Breast epithelium (tissue), 4 donors: ENCODE measurements at places on chromosomes 5 and 9. TPM values are rescaled to one million over a fixed set of nuclear protein-coding genes. Genes with fewer than 3 reads are reported as not detected.

DNA sequence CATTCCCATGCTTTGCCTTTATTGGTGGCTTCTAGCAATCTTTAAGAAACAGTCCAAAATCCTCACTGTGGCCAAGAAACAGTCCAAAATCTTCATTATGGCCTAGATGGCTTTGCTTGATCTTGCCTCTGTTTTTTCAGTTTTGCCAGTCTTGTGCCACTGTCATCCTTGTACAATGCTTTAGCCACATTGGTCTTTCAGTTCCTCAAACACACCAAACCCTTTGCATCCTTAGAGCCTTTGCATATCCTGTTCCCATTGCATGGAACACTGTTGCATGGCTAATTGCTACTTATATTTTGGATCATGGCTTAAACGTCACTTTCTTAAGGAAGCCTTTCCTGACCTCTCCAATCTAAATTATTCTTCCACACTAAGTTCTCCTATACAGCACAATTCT is 22.1 kb downstream of the MRRF start:
- DNase-seq = no peak

DNA sequence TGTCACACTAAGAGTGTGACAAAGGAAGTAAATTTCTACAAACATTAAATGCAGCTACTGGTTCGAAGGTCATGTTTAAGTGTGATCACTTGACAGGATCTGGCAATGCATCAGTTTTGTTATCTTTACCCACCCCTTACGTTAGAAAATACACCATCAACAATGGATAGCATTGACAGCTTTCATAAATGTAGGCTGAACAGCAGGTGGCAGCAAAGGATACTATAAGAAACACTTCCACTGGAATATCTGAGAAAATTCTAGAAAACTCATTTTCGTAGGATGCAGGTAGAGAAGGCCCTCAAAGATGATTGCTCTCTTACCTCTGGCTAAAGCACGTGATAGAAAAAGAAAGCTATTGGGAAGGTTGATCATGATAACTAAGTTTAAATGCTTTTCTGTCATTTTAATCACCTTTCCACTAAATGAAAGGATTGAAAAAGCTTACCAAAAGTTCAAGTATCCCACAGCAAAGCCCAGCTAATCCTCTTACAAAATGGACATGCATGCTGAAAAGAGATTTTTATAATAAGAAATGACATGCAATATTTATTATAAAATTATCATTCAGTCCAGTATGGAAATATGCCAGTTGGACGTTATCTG is 292.5 kb downstream of the PARP8 start:
- DNase-seq = no peak

DNA sequence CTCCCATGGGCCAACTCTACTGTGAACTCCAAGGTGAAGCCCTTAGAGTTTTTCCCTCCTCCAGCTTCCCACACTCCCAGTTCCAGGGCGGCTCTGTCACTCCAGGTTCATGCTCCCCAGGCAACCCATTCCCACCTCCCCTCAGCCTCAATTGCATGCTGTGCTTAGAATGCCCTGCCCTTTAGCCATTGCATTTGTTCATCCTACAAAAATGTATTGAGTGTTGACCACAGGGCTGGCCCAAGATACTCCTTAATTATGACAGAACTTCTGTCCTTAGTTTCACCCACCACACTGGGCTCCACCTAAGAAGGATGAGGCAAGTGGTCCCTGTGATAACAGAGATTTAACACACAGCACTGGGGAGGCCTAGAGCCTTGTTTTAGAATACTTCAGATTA is 236.1 kb downstream of the ADAMTSL1 start:
- no peak for DNase-seq

GRCh38 chr9:119284587-119285337 is 84.5 kb downstream of the BRINP1 start:
- DNase-seq = no peak

DNA sequence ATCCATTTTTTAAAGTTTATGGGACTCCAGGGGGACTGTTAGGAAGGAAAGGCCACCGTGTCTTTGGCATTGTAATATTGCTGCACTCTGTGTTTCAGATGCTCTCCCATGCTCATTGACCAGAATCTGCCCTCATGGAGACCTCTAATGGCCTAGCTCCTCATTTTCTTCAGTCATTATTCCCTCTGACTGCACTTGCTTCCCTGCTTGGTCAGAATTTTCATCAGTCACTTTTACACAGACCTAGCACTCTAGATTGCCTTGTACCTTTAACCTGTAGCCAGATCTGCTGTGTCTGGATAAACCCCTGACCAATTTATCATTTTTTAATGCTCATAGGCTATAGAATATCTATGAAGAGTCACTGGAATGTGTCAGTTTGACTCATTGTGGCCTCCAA is 155.5 kb upstream of the NUDT12 start:
- no peak for DNase-seq

DNA sequence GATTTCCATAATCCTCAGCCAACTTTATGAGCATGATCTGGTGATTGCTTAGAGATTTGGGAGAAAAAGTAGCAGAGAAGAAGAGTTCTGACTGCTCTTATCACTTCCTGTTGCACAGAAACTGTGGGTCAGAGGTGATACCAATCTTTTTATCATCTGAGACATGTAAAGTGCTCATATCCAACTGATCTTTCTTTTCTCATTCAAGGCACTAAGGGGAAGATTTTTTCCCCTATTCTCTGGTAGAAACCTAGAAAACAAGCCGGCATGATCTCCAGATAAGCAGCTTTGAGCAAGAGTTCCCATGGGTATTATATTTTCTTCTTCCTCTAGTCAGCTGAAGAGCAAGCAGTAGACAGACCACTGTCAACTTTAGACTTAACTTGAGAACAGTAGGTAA is 29.0 kb upstream of the GPR150 start:
- no peak for DNase-seq

GRCh38 chr5:33936381-33937016 is at the start of gene RXFP3:
RXFP3 (plus strand) TSS chr5:33936386; CDS start chr5:33936741, 355 bp downstream.
- DNase-seq = no peak

GRCh38 chr5:135660826-135661575 is 82.2 kb upstream of the CXCL14 start:
- no peak for DNase-seq

DNA sequence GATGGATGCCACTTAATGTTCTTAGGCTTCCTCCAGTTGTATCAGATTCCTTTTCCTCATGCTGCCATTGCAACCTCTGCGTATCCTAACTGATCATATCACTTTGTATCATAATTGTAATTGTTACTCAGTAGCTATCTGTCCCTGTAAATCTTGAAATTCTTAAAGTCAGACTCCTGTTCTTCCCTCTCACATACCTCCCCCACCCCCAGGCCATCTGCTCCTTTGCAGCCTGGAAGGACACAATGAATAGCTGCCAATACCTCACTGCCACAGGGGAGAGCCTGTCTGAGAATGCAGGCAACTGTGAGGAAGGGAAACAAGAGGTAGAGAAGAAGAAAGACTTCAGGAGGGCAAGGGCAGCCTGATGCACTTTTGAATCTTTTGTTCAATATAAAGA is 228.5 kb downstream of the ENC1 start:
- DNase-seq = no peak

DNA sequence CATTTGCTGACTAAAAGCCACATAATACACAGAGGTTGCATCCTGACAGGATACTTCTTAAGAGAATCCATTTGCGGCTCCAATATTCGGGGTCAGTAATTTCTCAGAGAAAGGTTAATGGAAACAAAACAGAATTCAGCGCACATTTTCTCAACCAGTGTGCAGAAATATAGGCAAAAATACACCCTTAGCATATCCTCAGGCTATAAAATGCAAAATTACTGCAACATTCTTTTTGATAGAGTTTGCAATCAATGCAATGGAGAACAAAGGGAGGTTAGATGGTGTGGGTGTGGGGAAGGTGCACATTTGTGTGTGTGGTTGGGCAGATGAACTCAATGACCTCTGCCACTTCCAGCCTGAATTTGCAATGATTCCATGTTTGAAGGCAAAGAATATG is 35.4 kb upstream of the ACO1 start:
- DNase-seq = no peak

DNA sequence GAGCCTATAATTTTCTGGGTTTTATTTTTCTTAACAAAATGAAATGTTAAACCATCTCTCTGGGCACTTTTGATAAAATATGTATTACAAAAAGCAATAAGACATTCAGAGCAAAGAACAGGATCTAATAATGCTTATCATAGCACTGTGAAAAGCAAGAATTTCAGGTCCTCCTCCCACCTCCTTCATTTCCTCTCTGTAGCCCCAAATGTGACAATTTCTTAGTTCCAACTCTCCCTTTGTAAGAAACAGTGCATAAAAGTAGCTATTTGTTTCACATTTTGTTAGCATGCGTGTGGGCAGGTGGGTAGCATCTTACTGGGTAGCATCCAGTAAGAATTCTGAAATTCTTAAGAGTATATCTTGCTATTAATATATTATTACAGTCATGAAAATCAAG is 130.9 kb upstream of the RASA1 start:
- DNase-seq = no peak

- DNase-seq = peak; percentile 85
Measured at GRCh38 chr5:67165526-67166459, 30.8 kb downstream of the CD180 start.

GRCh38 chr9:19493174-19493811 is 84.5 kb downstream of the ACER2 start:
- no peak for DNase-seq

DNA sequence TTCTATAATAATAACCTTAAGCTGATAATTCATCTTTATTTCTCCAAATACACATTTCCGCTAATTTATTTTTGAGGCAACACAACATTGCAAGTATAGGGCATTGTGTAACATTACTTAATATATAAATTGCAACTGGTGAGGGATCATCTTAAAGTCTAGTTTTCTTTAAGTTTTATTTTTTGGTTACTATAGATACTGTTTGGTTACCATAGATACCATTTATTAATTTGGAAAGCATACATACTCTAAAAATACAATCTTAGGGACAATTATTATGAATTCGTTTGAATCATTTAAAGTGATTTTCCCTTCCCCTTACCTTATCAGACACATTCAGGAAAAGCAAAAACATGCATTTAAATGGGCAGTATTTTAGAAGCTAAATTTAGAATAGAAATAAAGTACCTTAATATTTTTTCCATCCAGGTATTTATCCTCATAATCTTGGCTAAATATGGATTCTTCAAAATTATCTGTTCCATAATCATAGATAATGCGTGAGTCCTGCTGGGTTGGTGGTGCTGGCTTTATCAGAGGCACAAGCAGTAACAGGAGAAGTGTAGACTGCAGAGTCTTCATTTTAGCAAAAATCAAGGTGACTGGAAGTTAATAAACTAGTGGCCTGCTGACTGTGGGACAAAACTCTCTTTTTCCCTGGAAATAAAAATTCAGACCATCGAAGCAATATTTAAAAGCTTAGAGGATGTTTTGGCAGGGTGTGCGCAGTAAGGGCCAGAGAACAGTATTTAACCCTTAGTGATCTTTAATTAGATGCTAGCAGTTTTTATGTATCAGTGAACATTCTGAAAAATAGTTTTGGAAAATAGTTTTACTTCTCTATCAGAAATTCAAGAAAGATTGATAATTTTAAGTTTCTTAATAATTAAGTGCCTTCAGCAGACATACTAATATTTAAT is 1.3 kb downstream of the OGN start:
- DNase-seq = no peak

DNA sequence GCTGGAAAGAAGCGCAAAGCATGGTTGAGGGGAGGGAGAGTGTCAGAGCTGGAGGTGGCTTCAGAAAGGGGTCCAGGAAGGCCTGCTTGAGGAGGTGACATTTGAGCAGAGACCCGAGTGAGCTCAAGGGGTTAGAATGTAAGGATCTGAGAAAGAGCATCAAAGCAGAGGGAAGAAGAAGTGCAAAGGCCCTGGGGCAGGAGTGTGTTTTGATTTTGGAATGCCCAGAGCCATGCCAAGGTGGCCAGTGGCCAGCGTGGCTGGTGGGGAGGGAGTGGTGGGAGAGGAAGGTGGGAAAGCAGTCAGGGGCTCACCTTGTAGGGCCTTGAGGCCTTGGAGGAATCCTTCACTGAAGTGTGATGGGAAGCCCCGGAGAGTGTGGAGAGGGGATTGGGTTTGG is 15.4 kb downstream of the FGF18 start:
- no peak for DNase-seq

- no peak for DNase-seq
Measured at GRCh38 chr9:96086936-96087571, 211.6 kb downstream of the ERCC6L2 start.

GRCh38 chr5:110262749-110263148 is 463.7 kb downstream of the TMEM232 start:
- no peak for DNase-seq

- no peak for DNase-seq
Measured at GRCh38 chr9:107789001-107789700, 299.6 kb upstream of the KLF4 start.

DNA sequence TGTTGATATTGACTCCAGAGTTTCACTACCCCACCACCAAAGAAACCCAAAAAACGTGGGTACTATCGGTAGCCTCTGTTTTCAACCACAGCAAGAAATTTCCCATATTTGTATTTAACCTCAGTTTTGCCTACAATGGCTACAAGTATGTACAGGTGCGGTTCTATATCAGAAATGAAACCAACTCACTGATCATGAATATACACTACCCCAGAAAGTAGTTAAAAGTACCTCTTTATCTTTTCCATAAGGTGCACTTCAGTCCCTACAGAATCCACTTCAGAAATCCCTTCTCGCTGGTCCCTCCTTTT is 140.6 kb upstream of the SLC12A2 start:
- no peak for DNase-seq

DNA sequence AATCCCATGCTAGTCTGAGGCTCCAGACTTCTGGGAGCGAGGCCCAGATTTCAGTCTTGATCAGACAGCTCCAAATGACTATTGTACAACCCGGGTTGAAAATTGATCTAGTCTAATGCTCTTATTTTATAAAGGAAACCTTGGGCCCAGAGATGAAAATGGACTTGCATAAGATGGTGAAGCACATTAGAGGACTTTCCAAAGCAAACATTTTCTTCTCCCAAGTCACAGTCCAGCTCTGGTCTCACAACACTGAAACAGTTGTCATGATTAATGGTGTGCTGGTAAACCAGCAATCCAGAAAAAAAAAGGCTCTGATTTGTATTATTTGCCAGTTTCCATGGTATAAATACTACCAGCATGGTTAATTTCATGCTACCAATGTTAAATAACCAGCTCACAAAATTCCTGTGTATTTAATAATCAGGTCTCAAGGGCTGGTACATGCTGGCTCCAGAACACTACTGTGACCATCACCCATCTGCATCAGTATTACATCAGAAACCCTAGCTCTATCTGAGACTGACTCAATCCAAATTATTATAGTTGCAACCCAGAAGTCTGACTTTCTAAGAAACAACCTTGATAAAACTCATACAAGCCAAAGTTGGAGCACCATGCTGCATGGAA is 32.5 kb upstream of the ABLIM3 start:
- no peak for DNase-seq

- DNase-seq = no peak
Measured at GRCh38 chr5:81604193-81604592, 146.7 kb downstream of the SSBP2 start.

GRCh38 chr9:106862821-106863720 is at the start of gene ZNF462:
ZNF462 (plus strand) TSS chr9:106863166; CDS start chr9:106923384, 60,218 bp downstream.
- peak; percentile 41 for DNase-seq

- no peak for DNase-seq
Measured at GRCh38 chr9:18911714-18912342, 121.2 kb downstream of the SAXO1 start.

Gene FOXD4
- total RNA-seq = not detected

Gene BNC2
- 15.8 TPM for total RNA-seq

Gene SELENOP
- 1,868 TPM for total RNA-seq

Gene LRRC14B
- total RNA-seq = not detected

Gene TARS1
- 58.4 TPM for total RNA-seq

Gene CDC20B
- total RNA-seq = not detected

Gene SMIM33
- total RNA-seq = not detected

Gene TCERG1
- total RNA-seq = 79.3 TPM

Gene NFIL3
- total RNA-seq = 65.1 TPM

Gene ANKRD20A1
- total RNA-seq = 2.2 TPM

Gene FBP1
- 33.4 TPM for total RNA-seq

Gene PCDHGB5
- 7.5 TPM for total RNA-seq
